Astrocyte of the hippocampus (primary cell): ENCODE measurements at places on chromosomes 6 and 20.

- DNase-seq = no peak
Measured at GRCh38 chr6:13113376-13113775, 215.0 kb downstream of the TBC1D7 start.

DNA sequence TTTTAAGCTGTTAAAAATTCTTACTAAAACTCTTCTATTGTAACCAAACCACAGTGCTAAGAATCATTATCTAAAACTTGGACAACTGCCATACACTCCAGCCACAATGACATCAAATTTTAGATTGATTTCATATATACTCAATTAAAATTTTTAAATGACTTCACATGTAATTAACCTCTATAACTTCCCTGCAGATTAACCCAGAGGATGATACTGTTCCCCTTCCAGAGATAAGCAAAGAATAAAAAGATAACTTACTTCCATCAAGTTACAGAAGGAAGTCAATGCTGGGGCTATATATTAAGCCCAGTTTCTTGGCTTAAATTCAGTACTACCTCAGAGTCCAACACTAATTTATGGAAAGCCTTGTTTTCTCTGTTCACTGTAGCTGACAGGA, 71.3 kb downstream of the ARHGAP18 start:
- DNase-seq = no peak

- no peak for DNase-seq
Measured at GRCh38 chr6:15352220-15352619, 106.4 kb downstream of the JARID2 start.

GRCh38 chr6:3320238-3320811, 61.6 kb downstream of the PSMG4 start:
- no peak for DNase-seq

- no peak for DNase-seq
Measured at GRCh38 chr6:145904868-145905267, 59.3 kb downstream of the SHPRH start.

DNA sequence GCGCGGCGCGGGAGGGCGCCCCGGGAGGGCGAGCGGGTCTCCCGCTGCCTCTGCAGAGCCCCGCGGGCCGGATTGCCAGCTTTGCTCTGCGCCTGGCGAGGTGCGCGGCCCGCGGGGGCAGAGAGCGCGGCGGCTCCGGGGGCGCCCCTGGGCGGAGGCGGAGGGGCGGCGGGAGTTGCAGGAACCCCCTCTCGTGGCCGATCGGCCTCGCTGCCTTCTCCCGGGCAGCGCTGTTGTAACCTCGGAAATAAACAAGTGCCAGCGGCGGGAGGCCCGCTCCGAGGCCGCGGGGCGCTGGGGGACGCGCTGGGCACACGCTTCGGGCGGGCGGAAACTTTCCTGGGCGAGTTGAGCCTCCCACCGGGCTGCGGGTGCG, 1.2 kb downstream of the CDH4 start:
- peak; percentile 81 for DNase-seq

- no peak for DNase-seq
Measured at GRCh38 chr20:24830649-24831048, 118.4 kb upstream of the CST7 start.

GRCh38 chr6:88031550-88031949, 16.1 kb upstream of the SPACA1 start:
- DNase-seq = peak; percentile 3

DNA sequence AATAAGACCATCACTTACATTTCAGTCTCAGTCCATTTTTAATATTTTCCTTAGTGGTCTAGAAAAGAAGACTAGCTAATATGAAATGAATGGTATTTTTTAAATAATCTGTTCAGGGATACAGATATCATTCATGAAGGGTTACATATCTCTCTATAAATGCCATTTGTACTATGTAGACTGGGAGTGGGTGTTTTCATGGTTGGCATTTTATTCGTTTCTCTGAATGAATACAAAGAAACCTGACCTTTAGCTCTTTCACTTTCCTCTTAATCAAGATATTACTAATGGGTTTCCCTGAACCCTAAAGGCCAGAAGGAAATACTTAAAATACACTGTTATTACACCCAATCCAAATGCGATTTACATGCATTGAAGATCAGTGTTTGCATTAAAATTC, 788.9 kb downstream of the TBC1D32 start:
- no peak for DNase-seq

GRCh38 chr20:20002101-20002998, 14.8 kb upstream of the NAA20 start:
- no peak for DNase-seq

- no peak for DNase-seq
Measured at GRCh38 chr6:44169154-44169553, 10.5 kb downstream of the CAPN11 start.

GRCh38 chr6:29834564-29835436, 7.2 kb downstream of the HLA-G start:
- peak; percentile 23 for DNase-seq

DNA sequence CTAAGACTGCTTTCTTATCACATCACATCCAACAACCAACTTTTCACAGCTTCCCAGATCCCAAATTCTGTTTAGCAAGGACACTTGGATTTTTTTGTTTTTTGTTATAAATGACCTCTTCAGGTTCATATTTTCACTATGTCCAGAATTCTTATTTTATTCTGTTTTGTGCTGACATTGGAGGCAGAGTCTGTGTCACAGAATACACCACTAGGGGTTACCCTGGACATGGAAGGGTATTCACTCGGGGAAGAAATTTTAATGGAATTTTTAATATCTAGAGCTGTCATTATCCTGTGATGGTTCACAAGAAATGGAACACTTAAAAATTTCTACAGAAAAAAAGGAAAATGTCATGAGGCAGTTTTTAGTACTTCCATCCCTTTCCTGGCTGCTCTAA, 12.0 kb upstream of the SLC2A12 start:
- no peak for DNase-seq

DNA sequence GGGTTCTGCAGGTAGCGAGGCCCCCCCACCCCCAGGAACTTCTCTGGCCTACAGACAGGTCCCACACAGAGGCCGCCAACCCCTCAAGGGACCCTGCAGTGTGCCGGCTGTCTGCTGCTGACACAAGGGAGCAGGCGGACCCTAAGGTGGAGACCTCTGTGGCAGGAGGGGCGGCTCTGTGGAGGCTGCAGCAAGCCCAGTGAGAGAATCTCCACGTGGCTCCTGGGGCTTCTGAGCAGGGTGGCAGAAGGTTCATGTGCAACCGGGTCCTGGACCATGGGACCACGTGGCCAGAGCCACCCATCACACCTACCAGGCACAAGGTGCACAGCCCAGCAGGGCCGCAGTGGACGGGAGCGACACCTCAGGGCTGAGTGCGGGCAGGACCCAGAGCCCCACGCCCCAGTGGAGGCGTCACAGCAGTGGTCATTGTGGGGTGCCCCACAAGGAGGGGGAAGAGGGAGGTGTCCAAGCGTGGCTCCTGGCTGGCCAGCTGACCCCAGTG, 4.3 kb downstream of the ARFRP1 start:
- DNase-seq = no peak

GRCh38 chr6:163413345-163414116, 987 bp upstream of the QKI start:
- peak; percentile 98 for DNase-seq

GRCh38 chr20:59576216-59576953, 28.0 kb upstream of the PHACTR3 start:
- no peak for DNase-seq

DNA sequence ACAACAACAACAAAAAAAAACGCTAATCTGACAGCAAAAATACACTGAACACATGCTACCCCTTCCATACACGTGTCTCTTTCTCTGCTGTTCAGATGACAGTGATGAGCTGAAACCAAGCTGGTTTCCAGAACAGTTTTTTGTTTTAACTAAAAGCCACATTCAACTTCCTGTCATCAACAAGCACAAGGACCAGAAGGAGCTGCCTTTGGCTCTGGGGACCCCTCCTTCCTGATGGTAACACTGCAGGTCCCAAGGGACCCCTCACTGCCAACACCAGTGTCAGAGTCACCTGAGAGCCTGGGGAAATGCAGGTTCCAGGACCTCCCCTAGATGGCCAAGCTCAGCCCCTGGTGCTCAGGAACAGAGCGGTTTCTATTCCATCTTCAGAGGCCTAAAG, 6.0 kb downstream of the CST7 start:
- DNase-seq = no peak

GRCh38 chr20:18901980-18902737, 88.6 kb downstream of the SCP2D1 start:
- no peak for DNase-seq

DNA sequence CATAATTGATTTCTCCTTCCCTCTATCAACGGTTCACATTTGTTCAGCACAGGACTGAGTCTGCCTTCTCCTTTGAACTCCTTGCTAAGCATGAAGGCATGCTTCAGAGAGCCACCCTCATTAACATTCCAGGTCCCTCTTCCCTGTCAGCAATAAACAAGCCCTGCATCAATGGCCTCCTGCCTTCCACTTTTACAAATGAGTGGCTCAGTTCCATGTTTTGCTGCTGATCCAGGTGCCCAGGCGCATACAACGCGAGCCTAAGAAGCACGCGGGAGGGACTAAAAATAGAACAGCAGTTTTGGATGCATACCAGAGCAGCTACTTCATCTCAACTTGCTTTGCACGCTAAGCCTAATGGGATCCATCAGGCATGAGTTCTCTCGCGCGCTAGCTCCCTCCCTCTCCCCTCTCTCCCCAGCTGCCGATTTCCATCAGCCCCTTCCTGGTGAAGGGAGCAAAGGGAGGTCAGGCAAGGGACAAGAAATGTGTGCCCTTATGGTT, 53.4 kb downstream of the TRAF3IP2 start:
- DNase-seq = peak; percentile 98

DNA sequence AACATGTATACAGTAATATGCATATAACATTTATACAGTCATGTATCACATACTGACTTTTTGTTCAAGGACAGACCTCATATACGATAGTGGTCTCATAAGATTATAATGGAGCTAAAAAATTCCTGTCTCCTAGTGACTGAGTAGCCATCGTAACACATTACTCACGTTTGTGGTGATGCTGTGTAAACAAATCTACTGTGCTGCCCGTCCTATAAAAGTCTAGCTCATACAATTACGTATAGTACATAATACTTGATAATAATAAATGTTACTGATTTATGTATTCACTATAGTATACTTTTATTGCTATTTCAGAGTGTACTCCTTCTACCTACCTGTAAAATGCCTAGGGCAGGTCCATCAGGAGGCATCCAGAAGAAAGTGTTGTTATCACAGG, 17.4 kb downstream of the SERAC1 start:
- DNase-seq = peak; percentile 60

- DNase-seq = no peak
Measured at GRCh38 chr6:15368186-15368585, 122.3 kb downstream of the JARID2 start.

GRCh38 chr20:12976720-12977309, 32.0 kb upstream of the SPTLC3 start:
- DNase-seq = no peak

- no peak for DNase-seq
Measured at GRCh38 chr6:135932651-135933050, 81.2 kb downstream of the PDE7B start.

DNA sequence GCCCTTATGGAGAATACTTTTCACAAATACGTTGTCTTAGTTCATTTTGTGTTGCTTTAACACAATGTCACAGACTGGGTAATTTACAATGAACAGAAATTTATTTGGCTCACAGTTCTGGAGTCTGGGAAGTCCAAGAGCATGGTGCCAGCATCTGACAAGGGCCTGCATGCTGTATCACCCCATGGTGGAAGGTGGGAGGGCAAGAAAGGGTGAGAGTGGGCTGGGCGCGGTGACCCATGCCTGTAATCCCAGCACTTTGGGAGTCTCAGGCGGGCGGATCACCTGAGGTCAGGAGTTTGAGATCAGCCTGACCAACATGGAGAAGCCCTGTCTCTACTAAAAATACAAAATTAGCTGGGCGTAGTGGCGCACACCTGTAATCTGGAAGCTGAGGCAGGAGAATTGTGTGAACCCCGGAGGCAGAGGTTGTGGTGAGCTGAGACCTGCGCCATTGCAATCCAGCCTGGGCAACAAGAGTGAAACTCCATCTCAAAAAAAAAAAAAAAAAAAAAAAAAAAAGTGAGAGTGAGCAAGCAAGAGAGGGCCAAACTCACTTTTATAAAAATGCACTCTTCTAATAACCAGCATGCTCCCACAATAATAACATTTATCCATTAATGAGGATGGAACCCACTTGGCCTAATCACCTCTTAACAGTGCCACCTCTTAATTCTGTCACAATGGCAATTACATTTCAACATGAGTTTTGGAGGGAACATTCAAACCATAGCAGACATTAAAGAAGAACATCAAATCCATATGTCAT, 36.1 kb downstream of the NCOA7 start:
- DNase-seq = no peak
